ENCODE measurements at places on chromosomes 2 and 18.

DNA sequence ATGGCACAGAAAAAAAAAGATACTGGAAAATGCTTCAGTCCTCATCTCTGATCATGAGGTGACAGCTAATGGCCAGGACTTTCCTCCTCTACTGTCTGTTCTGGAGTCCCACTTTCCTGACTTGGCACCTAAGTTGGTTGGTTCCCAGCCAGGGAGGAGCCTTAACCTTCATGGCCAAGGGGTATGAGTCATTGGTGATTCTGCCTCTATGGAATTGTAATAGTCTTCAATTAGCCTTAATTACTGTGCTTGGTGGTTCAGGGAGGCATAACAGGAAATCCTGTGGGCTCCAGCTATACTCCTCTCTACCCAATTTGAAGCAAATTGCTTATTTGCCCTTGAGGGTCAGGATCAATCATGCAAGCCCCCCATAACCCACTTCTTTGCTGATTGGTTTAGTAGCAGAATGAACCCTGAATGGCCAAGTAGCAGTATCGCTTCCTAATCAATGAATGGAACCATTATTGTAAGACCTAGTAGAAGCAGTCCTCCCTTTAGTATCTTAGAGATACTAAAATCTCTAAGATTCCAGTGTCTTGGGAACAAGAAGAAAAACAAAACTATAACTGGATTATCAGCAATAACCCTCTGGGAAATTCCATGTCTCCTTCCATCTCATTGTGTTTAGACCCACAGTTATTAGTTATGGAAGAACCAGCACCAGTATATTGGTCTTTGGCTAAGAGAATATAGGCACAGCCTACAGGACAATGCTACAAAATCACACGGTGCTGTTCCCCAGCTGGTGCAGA lies 109.0 kb downstream of the COL6A3 start:
- no peak for DNase-seq

DNA sequence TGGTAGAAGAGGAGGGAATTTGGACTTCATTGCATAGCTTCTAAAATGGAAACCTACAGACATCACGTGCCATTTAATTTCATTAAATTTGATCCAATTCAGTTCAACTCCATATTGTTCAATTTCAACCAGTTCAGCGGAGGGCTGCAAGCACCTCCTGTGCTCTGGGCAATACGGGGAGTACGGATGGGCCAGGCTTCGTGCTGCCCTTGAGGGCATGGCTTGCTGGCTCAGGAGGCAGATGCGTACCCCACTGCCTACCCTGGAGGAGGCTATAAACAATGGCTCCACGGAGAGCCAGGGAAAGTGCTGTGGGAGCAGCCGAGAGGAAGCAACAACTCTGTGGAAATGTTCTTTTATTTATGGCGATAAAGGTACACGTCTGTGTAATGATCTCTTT lies 261.8 kb downstream of the DCDC2C start:
- DNase-seq, result no peak

- DNase-seq, result no peak
Observed at GRCh38 chr18:13076886-13077285, 85.7 kb downstream of the CEP192 start.

DNA sequence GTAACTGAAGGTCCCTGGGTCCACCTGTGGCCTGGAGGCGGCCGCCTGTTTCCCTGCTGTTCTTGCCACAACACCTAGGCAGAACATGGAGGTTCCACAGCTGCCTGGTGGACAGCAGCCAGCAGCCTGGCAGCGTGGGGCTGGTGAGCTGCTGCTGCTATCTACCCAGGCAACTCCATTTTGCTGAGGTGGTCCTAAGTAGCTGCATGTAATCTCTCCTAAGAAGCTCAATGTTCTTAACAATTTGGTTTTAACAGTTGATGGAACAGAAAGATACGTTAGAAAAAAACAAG lies 66.7 kb downstream of the NDUFA10 start:
- no peak for DNase-seq

- DNase-seq, result no peak
Observed at GRCh38 chr2:101718993-101719571, 21.6 kb downstream of the MAP4K4 start.

DNA sequence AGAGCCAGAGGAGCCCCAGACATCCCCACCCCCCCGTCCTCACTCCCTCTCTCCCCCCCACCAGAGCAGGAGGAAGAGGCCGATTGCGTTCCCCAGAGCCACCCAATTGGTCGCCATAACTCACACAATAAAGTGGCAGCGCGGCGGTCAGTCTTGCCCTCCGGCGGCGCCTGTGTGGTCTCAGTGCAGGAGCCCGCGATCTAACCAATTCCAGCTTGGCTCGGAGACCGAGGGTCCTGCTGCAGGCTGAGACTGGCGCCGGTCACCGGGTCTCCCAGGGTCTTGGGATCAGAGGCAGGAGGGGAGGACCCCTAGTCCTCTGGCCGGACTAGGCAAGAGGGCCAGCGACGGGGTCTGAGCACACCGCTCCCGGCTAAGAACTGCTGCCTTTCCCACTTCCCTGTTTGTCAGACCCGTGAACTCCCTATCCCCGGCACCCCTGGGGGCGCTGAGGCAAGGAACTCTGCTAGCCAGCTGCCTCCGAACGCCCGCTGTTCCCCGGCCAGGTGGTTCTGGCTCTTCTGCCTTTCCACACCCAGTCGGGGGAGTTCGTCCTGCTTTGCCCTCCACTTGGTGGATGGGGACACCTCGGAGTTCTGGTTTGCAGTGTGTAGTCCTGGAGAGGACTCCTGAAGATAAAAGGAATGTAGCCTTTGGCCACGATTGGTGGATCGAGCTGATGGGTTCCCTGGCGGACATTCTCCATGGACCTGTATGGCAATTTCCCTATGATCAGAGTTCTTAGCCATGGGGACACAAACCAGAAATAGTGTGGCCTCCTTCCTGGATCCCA lies 1.0 kb upstream of the HOXD12 start:
- no peak for DNase-seq

DNA sequence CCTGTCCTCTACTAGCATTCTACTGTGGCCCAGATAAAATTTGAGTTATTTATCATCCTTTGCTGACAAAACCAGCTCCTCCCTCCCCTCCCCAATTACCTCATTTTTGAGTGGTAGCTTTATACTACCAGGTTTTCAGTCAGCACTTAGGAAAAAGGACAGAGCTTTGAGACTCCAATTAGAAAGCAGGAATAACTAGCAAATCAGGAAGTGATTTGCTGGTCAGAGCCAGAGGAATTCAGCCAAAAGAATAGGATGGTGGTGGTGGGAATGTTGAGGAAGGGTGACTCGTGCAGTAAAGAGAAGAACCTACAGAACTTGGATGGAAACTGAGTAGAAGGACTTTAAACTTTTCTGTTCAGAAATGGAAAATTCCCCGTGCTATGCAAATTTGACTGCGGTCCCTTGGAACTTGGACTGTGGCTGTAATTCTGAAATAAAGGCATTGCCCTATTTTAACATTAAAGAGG lies 3.7 kb downstream of the MYL12B start:
- no peak for DNase-seq
